Astrocyte (in vitro differentiated cells and primary cell): ENCODE measurements at places on chromosomes 12 and 14. TPM values are rescaled to one million over a fixed set of nuclear protein-coding genes. Genes with fewer than 3 reads are reported as not detected.

Gene SIX1
- 0.07 and 0.20 TPM in 2 replicates for total RNA-seq

Gene CLEC4D
- not detected in 2 replicates for total RNA-seq

Gene MIP
- not detected in 2 replicates for total RNA-seq

- DNase-seq: no peak
These were observed 6.8 kb downstream of the OR11G2 start for GRCh38 chr14:20197459-20197858.

DNA sequence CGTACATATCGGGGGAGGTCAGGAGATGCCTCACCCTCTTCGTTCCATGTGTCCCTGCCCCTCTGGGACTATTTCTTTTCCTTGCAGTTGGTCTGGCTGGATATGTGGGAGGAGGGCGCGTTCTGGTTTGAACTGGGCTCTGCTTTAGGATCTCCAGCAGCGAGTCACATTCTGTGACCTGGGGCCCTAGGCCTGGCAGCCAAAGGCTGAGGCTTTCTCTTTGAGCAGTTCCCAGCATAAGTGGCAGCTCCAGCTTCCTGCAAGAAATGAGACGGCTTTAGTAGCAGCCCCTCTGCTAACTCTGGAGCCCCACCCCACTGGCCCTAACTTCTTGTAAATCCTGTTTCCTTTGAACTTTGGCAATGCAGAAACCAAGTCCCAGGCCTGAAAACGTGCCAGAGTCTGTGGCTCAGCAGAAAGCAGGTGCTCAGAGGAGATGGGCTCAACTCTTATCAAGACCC, 274.8 kb downstream of the DPF3 start:
- no peak for DNase-seq

GRCh38 chr12:3568695-3569094, 77.7 kb downstream of the PRMT8 start:
- no peak for DNase-seq
